ENCODE measurements at places on chromosomes 1 and 21.

- DNase-seq, result no peak
These were observed 9.5 kb downstream of the IL6R start for GRCh38 chr1:154414606-154415005.

DNA sequence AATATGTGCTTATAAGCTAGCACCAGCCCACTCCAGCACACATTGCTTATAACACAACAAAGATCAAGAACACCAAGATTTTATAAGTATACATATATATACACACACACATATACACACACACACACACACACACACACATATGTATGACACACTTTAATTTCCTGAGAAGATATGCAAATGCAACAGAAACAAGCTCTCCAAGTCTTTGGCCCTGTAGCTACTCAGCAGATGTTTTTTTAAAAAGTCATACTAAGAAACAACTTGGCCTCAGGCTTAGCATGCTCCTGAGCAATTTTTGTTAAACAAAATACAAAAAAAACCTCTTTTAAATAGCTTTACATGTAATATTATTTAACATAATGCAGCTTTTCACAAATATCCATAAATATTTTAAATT lies 11.1 kb downstream of the TNFSF18 start:
- no peak for DNase-seq

GRCh38 chr1:229653420-229653819 lies 27.4 kb downstream of the URB2 start:
- DNase-seq, result no peak

- no peak for DNase-seq
These were observed 172.7 kb upstream of the FGGY start for GRCh38 chr1:59124166-59124565.

GRCh38 chr1:181675918-181676190 lies 192.5 kb downstream of the CACNA1E start:
- no peak for DNase-seq

DNA sequence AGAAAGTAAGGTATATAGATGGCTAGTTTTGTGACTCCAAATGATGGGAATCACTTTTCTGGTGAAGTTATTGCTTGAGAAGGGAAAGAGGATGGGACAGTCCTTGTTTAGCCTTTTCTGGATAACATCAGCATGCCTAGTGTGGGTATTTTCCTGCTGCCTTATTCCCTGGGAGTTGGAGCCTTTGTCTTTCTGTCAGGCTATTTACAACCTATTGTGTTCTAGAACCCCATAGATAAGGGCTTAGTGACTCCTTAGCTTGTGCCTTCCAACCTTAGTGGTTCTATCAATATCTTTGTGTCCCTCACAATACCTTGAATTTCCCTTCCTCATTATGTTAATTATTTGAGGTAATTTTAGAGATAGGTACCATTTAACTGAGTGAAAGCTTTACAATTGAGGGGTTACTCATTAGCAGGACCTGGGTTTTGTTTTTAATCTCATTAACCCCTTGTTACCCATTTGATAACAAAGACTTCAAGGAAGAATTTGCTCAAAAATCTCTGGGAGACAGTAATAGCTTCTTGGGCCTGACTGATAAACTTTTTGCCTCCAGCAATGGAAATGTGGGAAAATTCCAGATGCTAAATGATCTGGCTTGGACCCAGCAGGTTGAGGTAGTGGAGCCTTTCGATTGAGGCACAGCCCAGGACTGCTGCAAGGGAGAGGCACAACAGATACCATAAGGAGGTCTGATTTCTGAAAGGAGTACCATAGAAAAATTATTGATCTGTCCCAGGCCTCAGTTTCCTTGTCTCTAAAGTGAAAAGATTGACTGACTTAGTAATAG lies 49.0 kb downstream of the CACHD1 start:
- DNase-seq, result no peak

- DNase-seq, result no peak
These were observed 140.1 kb upstream of the DUSP10 start for GRCh38 chr1:221881805-221882581.

GRCh38 chr1:107803579-107803978 lies 161.4 kb downstream of the VAV3 start:
- no peak for DNase-seq

DNA sequence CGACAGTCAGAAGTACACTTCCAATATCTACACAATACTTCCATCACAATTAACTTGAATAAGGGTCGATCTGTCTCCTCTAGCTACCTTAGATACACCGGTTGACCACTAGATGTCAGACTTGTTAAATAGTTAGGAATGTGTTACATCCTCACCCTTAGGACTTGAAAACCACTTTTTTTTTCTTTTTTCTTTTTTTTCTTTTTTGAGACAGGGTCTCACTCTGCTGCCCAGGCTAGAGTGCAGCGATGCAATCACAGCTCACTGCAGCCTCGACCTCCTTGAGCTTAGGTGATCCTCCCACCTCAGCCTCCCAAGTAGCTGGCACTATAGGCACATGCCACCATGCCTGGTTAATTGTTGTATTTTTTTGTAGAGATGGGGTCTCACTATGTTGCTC lies 120.4 kb upstream of the GREM2 start:
- no peak for DNase-seq

DNA sequence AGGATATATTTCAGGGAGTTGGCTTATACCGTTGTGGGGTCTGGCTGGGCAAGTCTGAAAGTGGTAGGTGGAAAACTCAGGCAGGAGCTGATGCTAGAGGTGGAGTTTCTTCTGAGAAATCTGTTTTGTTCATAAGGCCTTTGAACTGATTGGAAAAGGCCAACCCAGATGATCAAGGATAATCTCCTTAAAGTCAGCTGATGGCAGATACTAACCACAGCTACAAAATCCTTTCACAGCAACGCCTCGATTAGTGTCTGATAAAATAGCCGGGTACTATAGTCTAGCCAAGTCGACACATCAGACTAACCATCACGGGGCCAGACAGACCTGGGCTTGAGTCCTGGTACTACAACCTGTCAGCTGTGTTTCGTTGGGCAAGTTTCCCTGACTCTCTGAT lies 21.4 kb downstream of the OPRD1 start:
- no peak for DNase-seq

- DNase-seq, result no peak
These were observed 169.3 kb upstream of the KCTD3 start for GRCh38 chr1:215397843-215398242.

DNA sequence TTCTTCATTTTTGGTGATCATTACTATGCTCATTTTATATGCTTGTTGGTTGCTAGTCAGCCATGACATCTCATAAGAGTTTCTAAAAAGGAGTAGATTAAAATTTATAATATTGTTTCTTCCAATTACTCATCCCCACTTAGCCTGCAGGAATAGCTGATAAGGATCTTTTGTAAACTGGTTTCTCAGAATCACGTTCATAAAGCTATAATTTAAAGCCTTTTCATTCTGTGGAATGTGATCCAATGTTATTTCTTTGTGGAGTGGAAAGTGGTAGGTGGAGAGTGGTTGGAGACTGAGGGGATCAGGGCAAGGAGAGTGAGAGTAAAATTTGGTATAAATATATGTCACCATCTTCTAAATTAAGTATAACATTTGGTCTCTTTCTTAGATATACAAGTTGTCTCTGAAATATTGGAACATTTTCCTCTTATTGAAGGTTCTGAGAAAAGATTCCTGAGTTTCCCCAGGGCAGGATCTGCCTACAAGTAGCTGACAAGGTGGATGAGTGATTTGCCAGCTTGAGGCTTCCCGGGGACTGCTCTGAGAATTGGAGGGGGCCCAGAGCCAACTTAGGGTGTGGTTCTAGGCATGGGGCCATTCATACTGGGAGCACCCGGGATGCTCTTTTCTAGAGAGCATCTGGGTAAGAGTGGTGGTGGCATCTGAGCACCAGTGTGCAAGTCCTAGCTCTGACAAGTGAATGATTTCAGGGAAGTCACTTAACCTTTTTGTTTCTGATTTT lies 116.4 kb downstream of the TBX19 start:
- DNase-seq, result no peak

- peak; percentile 27 for DNase-seq
These were observed 25.7 kb downstream of the DIO1 start for GRCh38 chr1:53919675-53920066.

GRCh38 chr1:218392780-218393179 lies 47.6 kb downstream of the TGFB2 start:
- DNase-seq, result no peak

DNA sequence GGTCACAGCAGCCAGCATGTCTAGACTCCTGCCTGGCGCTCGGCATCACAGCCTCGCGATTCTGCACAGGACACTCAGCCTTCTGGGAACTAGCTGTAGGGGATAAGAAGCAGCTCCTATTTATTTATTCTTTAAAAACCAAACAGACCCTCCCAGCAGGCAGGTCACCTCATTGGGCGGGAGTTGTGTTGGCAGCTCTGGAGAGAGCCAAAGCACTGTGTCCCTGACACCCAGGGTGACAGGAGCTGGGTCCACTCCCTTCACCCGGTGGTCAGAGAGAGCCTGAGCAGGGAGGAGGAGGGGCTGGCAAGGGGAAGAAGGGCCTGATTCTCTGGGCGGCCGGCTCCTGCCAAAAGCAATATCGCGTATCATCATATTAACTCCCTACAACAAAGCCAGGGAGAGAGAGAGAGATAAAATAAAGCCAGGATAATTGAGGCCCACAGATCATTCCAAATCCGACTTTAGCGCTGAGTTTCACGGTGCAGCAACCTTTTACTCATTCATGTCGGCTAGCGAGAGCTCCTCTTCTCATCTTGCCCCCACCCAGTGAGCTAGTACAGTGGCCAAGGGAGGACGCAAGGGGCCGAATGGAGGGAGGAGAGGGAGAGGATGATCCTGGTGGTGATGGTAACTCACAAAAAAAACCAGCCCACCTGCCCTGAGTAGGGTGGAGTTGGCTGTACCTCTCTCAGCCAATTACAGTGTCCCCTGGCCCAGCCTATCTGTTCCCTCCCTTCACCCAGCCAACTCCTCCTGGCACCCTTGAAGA lies 79.8 kb upstream of the IFFO2 start:
- no peak for DNase-seq

- DNase-seq, result no peak
These were observed 88.6 kb downstream of the TGFB2 start for GRCh38 chr1:218433744-218434143.

GRCh38 chr21:35478161-35479064 lies 429.3 kb upstream of the RUNX1 start:
- DNase-seq, result no peak

GRCh38 chr1:185096531-185096930 lies 51.2 kb downstream of the RNF2 start:
- no peak for DNase-seq

DNA sequence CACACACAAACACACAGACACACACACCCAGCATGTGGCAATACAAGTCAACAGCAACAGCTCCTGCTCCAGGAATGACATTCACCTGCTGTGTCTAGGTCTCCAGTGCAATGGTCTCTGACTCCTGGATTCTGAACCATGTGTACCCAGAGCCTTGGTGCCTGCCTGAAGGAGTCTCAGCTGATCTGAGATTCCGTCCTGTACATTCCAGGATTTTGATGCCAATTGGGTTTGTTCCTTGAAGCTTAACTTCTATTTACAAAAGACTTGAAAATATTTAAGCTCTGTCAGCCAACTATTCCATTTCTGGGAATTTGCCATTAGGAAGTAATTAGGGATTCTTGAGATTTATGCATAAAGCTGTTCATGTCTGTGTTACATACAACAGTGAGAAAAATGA lies 85.4 kb upstream of the LRRC8D start:
- no peak for DNase-seq

DNA sequence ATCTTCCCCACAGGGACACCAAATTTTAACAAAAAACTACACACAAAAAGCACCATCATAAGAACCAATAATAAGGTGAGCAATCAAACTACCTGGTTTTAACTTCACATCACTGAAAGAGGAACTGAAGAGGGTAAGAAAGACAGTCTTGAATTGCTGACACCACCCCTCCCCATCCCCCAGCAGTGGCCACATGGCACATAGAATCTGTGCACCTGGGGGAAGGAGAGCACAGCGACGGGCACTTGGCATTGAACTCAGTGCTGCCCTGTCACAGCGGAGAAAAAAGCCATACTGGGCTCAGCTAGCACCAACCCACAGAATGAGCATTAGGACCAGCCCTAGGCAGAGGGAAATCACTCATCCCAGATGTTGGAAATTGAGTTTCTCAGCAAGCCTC lies 640.0 kb upstream of the ADGRL2 start:
- DNase-seq, result no peak

DNA sequence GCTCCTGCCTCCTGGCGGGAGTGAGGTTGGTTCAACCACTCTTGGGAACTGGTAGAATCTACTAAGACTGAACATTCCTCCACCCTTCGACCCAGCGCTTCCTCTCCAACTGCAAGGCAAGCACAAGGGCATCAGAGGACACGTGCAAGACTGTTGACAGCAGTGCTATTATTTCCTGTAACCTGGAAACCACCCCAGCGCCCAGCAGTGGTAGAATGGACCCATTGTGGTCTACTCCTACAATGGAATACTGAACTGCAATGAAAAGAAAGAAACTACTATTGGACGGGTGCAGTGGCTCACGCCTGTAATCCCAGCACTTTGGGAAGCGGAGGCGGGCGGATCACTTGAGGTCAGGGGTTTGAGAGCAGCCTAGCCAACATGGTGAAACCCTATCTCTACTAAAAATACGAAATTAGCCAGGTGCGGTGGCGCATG lies 33.0 kb upstream of the TARDBP start:
- no peak for DNase-seq

DNA sequence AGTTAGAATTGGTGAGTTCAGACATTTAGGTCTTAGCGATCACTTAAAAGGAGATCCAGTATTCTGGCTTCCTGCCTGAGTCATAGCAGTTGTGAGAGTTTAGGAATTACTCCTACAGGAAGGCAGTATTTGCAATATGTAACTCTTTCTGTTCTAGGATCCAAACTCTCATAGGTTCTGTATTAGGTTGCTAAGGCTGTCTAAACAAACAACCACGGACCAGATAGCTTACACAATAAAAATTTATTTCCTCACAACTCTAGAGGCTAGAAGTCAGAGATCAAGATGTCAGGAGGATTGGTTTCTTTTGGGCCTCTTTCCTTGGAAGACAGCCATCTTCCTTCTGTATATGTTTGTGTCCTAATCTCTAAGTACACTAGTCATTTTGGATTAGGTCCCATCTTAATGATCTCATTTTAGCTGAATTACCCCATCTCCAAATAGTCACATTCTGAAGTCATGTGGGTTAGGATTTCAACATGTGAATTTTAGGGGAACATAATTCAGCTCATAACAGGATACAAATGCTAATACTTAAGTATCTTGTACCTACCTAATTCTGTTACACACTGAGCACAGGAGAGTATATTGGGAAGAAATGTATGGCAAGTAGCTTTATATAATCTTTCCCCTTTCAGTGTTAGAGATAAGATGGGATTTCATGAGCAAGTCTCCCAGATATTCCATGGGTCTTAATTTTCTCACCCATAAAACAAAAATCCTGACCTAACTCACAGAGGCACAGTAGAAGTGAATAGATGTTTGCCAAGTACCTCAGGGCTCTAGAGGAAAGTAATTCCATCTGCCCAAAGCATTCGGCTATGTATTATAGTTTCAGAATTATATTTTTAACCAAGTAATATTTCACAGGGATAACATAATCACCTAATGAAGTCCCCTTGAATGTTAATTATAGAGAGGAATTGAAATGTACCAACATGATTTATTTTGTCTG lies 144.4 kb downstream of the PTBP2 start:
- DNase-seq, result no peak

Data from stimulated activated CD8-positive, alpha-beta memory T cell treated with anti-CD3 and anti-CD28 coated beads, Interleukin-7, amount 100 ng/mL, for 48 hours (primary cell).